Neural crest cell (in vitro differentiated cells): ENCODE measurements at places on chromosomes 5 and 9. TPM values are rescaled to one million over a fixed set of nuclear protein-coding genes. Genes with fewer than 3 reads are reported as not detected.

The POU4F3 gene
- total RNA-seq: 0.09 TPM in 1 of 2 replicates, not detected in the other

The TERT gene
- total RNA-seq: 2.9 and 5.6 TPM in 2 replicates

The TYRP1 gene
- total RNA-seq: not detected in 2 replicates

The RUSC2 gene
- total RNA-seq: 17.4 and 20.1 TPM in 2 replicates

The SNCAIP gene
- 10.2 and 11.6 TPM in 2 replicates for total RNA-seq

The STARD4 gene
- total RNA-seq: 62.3 and 62.5 TPM in 2 replicates

The IL4 gene
- total RNA-seq: not detected in 2 replicates

The MARVELD2 gene
- total RNA-seq: 0.36 and 0.68 TPM in 2 replicates

The SLC28A3 gene
- not detected in 2 replicates for total RNA-seq

The SLC6A18 gene
- total RNA-seq: not detected in 2 replicates

The CCDC192 gene
- total RNA-seq: 0.71 and 1.3 TPM in 2 replicates

The TESK1 gene
- 42.7 and 47.6 TPM in 2 replicates for total RNA-seq

The MAP1B gene
- total RNA-seq: 256 and 266 TPM in 2 replicates

The NMRK1 gene
- total RNA-seq: 1.2 and 2.3 TPM in 2 replicates

The SHOC1 gene
- total RNA-seq: not detected in 2 replicates

The PCDHGA10 gene
- total RNA-seq: 18.4 and 18.5 TPM in 2 replicates

The ORM2 gene
- total RNA-seq: not detected in 2 replicates
